ENCODE measurements at places on chromosomes 7 and 10.

DNA sequence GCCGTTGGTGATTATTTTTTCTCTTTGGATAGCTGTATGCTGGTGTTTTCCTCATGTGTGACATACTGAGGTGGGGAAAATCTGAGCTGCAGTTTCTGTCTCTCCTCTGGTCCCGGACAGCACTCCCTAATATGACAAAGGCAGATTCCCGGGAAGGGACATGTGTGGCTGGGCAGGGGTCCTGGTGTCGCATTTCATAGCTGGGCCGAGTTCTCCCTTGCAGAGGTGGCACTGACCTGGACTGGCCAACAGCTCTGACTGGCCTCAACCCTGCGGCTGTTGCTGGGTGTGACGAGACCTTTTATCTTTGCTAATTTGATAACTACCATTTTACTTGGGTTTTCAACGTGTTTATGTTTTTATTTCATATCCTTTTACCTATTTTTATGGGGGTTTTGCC is 248.6 kb upstream of the TCERG1L start:
- DNase-seq: no peak

DNA sequence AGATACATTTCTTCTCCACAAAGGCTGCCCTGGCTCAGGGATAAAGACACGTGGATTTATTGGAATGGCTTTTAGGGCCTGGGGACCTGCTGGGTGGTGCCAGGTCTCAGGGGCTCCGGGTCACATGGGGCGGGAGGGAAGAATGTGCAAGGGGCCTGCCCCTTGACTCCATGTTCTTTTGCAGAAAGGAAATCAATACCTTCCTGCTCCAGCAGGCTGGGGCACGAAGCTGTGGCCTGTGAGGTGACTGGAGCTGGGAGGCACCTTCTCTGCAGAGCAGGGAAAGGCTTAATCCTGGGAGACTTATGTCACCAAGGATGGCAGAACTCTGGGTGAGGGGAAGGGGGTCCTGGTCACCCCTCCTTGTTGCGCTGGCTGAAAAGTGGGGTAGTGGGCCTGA is 42.3 kb upstream of the GNA12 start:
- no peak for DNase-seq

GRCh38 chr7:87226495-87226894 is 7.0 kb upstream of the TMEM243 start:
- no peak for DNase-seq

DNA sequence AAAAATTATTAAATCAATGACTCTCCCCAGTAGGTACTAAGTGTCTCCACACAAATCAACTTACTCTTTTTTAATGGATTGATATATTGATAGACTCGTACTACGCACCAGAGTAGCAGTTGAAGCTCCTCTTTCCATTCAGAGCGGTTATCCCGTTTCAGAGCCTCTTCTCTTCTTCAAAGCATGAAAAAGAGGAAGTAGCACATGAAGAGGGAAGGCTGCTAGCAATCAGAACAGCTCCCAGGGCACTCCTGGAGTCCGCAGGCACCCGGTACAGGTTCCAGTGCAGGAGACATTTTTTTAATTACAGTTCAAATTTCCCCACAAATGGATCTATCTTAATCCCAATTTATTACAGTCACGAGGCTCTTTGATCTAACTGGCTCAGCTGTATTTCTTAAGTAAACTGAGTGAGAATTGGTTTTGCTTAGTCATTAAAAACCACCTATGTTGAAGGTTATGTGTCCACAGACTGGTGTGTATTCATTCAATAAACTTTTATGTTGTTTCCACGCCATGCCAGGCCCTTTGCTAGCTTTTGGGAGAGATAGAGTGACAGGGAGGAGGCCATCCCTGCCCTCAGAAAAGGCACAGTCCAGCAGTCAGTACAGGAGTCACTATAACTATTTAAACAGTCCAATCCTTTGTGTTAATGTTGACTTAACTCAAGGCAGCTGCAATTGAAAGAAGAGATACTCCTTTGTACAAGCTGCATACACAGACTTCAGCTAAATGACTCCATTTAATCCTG is 32.1 kb upstream of the CALN1 start:
- DNase-seq: no peak

DNA sequence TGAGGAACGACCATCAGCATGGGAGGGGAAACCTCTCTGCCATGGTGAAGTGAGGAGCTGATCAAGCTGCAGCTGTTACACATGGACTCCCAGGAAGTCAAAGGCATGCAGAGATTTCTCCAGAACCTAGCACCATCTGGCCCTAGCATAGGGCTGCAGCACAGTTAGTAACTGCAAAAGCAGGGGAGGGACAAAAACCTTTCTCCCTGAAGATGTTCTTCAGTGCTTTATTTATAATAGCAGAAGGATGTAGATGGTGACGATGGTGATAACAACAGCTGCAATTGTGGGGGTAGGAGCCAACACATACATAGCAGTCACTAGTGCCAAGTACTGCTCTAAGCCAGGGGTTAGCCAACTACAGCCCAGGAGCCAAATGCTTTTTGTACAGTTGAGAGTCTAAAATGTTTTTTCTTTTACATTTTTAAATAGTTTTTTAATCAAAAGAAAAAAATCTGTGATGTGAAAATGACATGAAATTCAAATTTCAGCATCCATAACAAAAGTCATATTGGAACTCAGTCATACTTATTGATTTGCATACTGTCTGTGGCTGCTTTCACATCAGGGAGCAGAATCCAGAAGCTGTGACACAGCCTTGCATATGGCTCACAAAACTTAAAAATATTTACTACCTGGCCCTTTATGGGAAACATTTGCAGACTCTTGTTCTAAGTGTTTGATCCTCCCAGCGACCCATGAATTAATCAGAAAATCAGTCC is 299.5 kb downstream of the ELMO1 start:
- no peak for DNase-seq

DNA sequence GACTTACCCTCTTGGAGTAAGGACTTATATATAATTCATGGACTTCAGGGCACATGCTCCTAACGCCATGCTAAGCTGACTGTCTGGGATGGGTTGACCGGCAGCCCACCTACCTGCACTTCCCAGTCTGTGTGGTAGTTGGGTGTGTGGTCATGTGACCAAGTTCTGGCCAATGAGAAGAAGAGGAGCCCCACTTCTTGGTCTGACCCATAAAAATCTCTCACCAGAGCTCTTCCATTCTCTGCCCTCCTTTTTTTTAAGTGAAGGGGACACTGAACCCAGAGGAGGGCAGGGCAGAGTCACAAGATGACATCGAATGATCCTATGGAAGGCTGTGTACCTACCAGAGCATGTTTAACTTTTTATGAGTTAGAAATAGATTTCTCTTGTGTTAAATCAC is 370.1 kb downstream of the FRMD4A start:
- no peak for DNase-seq

- peak; percentile 62 for DNase-seq
These were observed 284.6 kb downstream of the KLF6 start for GRCh38 chr10:3500408-3500856.

- no peak for DNase-seq
These were observed 22.2 kb downstream of the SLC37A3 start for GRCh38 chr7:140375892-140376730.

GRCh38 chr7:121002048-121002756 is 13.7 kb downstream of the CPED1 start:
- DNase-seq: no peak

DNA sequence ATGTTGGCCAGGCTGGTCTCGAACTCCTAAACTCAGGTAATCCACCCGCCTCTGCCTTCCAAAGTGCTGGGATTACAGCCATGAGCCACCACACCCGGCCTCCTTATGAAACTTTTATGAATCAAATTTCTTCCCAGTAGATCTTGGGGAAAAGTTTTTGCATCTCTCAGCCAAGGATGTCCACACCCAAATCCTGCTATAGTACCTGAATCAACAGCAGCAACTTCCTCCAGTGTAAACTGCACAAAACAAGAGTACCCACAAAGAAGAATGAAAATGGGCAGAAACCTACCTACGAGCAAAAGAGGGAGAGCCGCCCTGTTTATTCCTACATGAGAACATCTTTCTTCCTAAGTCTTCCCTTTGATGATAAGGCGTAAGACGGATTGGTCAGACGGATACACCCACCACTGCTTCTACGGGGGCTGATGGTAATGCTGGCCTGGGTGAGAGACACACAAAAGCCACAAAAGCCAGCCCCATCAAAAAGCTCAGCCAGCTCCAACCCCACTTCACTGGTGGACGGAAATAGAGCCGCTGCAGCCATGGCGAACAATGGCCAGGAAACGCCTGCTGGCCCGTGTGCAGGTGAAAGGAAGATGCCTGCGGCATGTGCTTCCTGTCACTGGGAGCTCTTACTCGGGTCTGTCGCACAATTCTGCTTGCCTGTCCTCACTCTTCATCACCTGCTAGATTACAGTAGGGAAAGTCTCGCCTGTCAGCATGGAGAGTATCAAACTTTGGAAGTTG is 10.4 kb downstream of the JCAD start:
- no peak for DNase-seq

- DNase-seq: no peak
These were observed 184.3 kb upstream of the SLC26A5 start for GRCh38 chr7:103630318-103630717.

- DNase-seq: no peak
These were observed 6.9 kb downstream of the BZW2 start for GRCh38 chr7:16652888-16653287.

DNA sequence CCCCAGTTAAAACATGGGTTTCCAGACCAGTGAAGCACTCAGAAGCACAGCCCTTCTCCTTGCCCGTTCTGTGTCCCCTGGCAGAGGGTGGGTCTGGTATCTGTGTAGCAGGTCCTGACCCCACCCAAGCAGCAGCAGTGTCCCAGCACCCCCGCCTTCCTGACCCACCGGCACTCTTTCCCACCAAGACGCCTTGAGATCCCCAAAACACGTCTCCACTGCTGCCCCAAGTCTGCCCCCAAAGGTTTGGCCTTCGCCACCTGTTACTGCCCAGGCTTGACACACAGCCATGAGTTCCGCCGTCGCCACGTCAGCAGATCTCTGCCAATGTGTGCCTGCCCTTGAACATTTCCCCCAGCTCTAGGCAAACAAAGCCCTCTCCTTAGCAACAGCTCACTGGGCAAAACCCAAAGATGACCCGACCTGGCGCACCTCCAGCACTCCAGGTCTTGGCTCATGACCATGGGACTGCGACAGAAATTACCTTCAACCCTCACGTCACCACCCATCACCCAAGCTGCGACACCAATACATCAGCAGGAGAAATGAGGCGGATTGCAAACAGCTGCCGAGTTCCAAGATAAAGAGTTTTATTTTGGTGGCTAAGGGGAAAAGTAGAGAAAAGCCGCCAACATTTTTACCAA is 75.6 kb downstream of the CTBP2 start:
- no peak for DNase-seq

GRCh38 chr7:129089521-129090212 is 34.8 kb upstream of the TNPO3 start:
- no peak for DNase-seq

DNA sequence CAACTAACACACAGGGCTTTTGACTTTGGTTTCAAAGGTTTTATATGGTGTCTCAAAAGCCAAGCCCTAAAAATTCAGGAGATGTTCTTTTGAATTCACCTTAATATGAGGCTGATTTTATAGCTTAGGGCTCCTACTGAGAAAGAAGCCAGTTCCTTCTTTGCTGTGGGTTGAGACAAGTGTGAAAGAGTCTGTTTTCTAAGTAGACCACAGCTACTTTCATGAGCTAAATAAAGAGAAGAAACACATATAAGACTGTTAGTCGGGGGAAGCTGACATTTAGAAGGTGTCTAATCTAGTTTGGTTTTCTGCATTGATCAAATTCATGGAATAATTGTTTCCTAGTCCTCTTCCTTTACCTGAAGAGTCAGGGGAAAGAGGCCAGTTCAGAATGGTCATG is 332.1 kb upstream of the CELF2 start:
- DNase-seq: no peak

DNA sequence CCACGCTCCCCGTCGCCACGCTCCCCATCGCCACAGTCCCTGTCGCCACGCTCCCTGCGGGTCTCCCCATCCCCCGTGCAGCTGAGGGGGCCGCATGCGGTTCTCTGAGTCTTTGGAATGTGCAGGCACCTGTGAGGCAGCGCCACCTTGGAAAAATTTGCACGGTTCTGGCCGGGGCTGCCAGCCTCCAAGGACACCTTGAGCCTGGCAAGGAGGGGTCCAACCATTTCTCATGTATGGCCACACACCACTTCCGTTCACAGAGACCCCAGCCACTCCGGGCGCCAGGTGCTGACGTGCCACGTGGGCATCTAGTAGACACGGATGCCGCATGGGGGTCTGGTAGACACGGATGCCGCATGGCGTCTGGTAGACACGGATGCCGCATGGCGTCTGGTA is 70.5 kb upstream of the ADGRA1 start:
- no peak for DNase-seq

DNA sequence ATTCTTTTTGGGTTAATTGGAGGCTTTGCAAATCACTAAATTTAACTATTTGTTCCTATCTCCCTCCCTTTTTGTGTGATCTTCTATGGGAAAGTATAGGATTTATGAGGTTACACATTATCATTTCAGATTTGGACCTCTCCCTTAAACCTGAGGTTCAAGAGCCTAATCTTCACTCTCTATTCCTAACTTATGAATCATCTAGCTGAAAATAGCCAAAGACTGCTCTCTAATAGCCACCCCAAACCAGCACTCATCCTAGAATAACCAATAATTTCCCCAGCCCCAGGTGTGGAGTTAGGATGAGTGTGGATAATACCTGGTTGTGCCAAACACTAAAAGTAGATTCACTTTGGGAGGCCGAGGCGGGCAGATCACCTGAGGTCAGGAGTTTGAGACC is 499.2 kb downstream of the GFRA1 start:
- no peak for DNase-seq

- DNase-seq: no peak
These were observed 64.3 kb downstream of the ELAPOR2 start for GRCh38 chr7:86995052-86995725.

DNA sequence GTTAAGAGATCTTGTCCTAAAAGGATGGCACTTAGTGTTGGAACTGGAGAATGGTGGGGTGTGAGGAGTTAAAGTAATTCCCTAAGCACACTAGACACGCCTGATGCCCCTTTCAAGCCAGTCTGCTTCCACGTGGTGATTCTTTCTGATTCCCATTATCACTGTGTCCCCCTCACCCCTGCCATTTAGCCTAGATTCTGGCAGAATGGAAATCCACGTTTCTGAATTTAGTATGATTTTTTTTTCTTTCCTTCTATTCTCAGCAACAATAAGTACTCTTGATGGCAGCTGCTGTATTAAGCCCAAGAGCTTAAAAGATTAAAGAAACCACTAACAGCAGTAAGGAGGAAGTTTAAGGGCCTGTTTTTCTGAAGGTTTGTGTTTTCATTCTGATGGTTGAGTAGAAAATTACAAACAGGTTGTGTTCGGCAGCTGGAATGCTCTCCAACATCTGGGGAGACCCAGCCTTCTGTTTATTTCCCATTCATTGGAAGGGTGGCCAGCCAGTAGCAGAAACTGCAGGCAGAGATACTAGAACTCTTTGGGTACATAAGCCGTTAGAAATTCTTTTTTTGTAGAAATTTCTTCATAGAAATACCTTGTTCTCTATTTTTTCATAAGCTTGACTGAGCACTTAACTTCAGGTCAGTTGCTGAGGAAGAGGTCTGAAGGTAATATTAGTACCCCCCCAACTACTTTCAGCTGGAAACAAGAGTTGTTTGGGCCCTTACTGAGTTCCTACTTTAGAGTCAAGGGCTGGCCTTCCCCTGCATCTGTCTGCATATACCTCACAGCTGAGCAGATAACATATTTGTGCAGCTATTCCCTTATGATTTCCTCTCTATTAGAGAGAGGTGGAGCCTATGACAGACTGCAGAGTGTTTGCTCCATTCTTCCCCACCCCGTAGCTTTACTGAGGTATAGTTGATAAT is 355.1 kb downstream of the AUTS2 start:
- DNase-seq: no peak

GRCh38 chr7:155283565-155284194 is 14.0 kb upstream of the INSIG1 start:
- no peak for DNase-seq

GRCh38 chr7:40382145-40382544 is 247.3 kb downstream of the SUGCT start:
- DNase-seq: no peak
